ENCODE measurements at places on chromosomes 2 and 18. TPM values are rescaled to one million over a fixed set of nuclear protein-coding genes. Genes with fewer than 3 reads are reported as not detected.

Gene HOXD12
- not detected for total RNA-seq

Gene VWA3B
- total RNA-seq = not detected

Gene RAB12
- total RNA-seq = 95.0 TPM

Gene RBBP8
- total RNA-seq = 95.1 TPM

DNA sequence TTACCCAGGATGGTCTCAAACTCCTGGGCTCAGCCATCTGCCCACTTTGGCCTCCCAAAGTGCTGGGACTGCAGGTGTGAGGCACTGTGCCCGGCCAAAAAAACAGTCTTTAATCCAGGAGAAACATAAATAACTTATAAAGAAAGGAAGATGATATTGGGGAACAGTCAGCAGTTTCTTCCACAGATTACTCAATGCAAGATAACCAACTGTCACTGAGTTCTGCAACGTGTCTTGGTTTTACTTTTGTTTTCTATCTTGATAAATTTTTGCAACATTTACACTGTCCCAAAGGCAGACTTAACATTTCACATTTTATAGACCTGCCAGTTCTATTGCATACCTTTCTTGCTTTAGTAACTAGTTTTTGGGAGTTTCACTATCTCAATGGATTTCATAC is 71.1 kb downstream of the ANKRD44 start:
- DNase-seq = no peak

GRCh38 chr2:146801886-146802285 is 1042.9 kb upstream of the ACVR2A start:
- no peak for DNase-seq

DNA sequence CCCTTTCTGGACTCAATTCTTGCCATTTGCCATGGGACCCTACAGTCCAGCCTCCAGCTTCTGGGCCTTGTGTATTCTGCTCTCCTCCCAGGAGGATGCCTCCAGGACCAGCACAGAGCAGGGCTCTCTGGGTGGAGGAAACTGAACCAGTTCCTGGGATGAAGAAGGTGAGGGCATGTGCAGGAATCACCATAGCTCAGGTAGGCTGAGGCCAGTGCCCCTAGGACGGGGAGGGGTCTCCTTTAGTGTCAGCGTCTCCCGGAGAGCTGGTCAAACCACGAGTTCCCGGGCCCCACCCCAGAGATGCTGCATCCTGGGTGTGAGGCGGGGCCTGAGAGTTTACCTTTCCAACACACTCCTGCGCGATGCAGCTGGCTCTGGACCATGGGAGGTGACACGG is 5.8 kb upstream of the PRELID3A start:
- no peak for DNase-seq

DNA sequence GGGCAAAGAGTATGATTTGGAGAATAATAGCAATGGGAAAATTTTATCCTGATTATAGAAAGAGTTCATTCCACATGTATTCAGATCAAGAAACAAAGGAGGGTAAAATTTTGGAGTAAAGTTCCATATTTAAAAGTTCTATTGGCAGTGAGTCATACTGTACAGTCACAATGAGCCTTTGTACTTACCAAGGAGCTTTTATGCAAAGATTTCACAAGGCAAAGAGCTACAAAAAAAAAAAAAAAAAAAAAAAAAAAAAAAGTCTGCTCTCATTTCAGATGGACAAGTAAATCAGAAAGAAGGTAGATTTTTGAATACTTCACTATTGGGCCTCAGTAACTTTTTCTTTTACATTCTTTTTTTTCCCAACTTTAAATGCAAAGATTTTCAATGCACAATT is 1802.2 kb upstream of the PIK3C3 start:
- peak; percentile 15 for DNase-seq

DNA sequence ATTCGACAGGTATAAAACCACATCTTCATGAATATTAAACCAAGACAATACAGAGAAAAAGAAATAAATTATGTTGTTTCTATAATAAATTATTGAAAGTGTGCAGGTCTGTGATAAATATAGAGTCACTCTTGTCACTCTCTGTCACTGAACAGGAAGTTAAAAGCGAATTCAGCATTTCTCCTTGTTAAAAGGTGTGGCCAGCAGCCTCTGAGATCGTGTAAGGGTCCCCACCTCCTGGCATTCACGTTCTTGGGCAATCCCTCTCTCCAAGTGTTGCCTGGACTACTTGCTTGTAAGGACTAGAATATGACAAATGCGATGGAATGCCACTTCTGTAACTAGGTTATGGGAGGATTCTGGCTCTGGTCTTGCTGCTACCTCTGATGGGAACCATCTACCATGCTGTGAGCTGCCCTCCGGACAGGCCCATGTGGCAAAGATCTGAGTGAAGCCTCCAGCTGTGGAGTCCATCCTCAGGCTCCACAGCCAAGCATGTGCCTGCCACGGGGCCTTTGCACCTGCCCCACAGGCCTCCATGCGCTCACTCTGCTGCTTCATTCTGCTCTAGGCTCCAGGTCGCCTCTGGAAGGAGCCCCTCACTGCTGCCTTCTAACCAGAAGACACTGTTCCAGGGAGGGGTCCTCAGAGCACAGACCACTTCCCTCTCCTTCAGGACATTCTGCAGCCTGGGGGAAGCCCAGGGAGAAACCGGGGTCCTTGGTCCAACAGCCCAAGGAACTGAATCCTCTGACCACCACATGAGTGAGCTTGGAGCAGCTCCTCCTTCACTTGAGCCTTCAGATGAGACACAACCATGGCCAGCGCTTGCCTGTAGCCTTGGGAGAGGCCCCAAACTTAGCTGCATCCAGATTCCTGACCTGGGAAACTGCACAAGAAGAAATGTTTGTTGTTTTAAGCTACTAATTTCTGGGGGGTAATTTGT is 202.9 kb upstream of the HDAC4 start:
- no peak for DNase-seq

DNA sequence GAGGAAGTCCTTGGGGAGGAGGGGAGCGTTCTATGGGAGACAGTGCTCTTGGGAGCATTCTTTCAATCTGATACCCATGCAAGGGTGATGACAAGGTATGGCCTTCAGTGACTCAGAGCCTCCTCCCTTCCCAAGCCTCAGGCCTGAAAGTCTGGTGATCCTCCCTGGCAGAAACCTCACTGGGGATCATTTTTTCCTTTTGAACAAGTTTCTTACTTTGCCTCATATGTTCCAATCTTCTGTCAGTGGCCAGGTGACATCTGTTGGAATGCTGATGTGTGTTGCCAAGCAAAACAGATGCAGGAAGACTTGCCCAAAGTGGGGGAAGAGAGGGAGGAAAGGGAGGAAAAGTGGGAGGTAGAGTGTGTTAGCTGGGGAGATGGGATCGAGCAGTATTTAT is 224.8 kb downstream of the NEDD4L start:
- peak; percentile 62 for DNase-seq

DNA sequence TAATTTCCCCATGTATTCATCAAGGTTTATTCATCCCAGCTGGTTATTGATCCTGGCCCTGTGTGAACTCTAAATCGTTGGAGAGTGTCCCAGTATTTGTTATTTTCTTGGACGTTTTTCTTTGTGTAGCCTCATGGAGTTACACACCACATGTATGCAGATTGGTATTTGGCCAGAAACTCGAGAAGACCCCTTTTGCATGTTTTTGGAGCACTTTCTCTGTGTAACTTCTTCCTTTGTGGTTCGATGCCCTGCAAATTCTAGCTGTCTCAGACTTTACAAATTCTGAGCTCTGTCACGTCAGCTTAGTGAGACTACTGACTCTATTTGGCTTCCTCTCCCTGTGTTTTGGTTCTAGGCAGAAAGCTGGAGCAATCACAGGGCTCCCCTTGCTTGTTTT is 198.7 kb downstream of the MCFD2 start:
- DNase-seq = no peak

DNA sequence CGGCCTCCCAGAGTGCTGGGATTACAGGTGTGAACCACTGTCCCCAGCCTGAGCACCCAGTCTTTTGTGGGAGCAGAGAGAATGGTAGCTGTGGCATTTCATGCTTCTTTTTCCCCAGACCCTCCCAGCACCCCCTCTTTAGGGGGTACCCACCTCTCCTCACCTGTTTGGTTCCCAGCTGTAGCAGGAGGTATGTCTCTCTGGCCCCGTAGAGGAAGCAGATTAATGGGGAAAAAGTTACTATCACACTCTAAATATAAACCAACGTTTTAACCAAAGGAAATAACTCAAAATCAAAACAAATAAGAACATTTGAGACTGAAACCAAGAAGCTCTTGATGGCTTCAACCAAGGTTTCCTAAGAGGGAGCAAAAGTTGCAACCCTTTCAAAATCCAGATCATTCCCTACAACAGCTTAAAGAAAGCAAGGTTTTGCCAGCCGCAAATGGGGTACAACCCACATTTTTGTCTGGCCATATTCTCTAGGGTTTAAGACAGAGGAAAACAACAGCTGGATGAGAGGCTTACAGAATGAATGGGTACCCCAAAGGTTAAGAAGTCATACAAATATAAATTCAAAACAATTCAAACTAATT is 8.0 kb downstream of the RNF125 start:
- no peak for DNase-seq

Data from A172 (cell line).